Glutamatergic neuron (in vitro differentiated cells): ENCODE measurements at places on chromosomes 2 and 18. TPM values are rescaled to one million over a fixed set of nuclear protein-coding genes. Genes with fewer than 3 reads are reported as not detected.

DNA sequence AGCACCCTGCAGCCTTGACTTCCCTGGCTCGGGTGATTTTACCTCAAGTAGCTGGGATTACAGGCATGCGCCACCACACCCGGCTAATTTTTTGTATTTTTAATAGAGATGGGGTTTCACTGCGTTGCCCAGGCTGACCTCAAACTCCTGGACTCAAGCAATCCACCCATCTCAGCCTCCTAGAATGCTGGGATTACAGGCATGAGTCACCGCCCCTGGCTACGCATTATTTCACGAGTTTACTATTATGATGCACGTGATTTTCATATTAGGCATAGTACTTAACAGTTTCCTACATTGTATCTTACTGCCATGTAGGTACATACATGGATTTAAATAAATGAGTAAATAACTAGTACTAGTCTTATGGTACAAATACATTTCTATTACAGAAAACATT lies 4.4 kb downstream of the DYNC2LI1 start:
- H3K4me1 ChIP-seq = peaks cover 5% of the 10 kb centered on the region
- no peak for DNase-seq
- no peaks in the 10 kb centered on the region for H3K36me3 ChIP-seq
- H3K4me3 ChIP-seq = no peak overlapping the region
- no peaks in the 10 kb centered on the region for H3K27me3 ChIP-seq

GRCh38 chr2:190668892-190669291 lies 20.0 kb downstream of the NAB1 start:
- no peak overlapping the region for H3K27ac ChIP-seq
- no peaks in the 10 kb centered on the region for H3K27me3 ChIP-seq
- no peaks in the 10 kb centered on the region for H3K4me1 ChIP-seq

Gene TCF4
- 199 TPM for total RNA-seq

Gene LYPD6
- 1.5 TPM for total RNA-seq

Gene SERPINB11
- total RNA-seq = not detected

Gene CCDC150
- total RNA-seq = 25.6 TPM
